ENCODE measurements at places on chromosomes 1 and 21.

GRCh38 chr1:68149110-68149798 is 83.1 kb downstream of the WLS start:
- DNase-seq, result no peak

DNA sequence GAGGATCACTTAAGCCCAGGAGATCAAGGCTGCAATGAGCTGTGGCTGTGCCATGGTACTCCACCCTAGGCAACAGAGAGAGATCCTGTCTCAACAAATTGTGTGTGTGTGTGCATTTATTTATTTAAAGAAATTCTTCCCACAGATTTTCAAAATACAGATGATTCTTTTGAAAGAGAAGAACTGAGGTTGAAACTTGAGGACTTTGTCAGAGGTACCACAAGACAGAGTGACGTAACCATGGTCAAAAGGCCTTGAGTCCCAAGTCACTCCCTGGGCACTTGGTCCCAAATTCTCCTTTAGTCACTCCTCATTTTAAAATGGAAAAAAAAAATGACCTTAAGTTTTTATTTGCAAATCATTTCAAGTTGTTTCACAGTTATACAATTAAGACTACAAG is 57.4 kb downstream of the TIAM1 start:
- no peak for DNase-seq

DNA sequence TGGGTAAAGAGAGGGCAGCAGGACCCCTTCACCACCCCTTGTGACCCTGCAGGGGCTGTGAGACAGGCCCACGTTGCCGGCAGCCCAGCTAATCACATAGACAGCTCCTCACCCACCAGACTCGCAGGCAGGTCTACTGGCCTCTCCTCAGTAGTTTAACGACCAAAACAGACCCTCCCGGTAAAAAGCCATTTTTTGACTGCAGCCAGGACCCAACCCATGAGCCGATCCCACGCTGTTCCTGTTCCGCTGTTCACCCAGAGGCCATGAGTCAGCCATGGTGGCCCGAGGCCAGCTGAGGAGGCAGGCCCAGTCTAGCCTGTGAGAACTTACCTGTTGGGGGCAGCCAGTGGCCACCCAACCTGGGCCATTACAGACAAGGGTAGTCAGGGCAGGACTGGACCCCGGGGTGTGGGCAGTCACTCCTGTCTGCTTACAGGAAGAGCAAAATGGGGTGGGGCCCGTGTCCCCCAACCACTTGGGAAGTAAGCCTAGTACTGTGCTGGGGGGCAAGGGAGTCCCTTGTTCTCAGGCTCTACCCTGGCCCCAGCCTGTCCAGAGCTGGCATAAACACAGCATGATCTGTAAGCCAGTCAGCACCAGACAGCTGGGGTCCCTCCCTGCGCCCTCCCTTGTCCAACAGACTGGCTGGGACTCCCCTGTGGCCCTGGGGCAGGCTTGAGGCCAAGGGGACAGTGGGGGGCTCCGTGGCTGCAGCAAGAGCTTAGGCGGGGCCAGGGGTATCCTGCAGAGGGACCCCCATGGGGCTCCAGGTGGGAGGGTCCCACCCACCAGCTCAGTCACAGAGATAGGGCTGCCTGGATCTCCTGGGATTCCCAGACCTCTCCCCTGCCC is 61.9 kb downstream of the WNT9A start:
- no peak for DNase-seq

GRCh38 chr1:89512996-89513720 is 11.5 kb upstream of the LRRC8B start:
- DNase-seq, result no peak

DNA sequence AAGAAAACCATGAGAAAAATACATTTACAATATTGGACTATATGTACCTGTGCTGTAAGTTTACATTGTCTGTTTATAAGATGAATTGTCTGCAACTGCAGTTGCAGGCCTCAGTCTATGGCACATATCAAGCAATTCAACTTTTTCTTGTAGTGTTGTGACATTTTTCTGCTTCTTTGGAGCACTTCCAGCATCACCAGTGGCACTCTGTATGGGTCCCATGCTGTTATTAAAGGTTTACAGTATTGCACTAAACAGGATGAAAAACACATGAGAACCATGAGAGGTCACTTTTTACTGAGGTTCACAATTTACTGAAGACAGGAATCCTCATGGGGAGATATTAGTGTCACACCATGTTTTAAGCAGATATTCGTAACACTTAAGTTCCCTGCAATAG is 118.6 kb downstream of the GRIK1 start:
- no peak for DNase-seq

DNA sequence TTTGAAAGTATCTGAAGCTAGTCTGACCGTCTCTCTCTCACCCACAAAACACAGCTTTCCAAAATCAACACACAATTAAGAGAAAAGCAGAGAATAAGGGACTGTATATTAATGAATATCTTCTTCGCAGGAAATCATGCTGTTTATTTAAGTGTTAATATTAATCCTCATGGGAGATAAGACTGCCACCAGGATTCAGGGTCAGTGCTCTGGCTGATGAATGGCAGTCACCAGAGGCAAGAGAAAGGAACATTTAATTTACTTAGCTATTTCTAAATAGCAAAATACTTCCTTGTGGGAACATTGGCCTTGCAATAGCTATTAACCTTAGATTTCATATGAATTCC is 2.2 kb downstream of the SCYL3 start:
- DNase-seq, result no peak

DNA sequence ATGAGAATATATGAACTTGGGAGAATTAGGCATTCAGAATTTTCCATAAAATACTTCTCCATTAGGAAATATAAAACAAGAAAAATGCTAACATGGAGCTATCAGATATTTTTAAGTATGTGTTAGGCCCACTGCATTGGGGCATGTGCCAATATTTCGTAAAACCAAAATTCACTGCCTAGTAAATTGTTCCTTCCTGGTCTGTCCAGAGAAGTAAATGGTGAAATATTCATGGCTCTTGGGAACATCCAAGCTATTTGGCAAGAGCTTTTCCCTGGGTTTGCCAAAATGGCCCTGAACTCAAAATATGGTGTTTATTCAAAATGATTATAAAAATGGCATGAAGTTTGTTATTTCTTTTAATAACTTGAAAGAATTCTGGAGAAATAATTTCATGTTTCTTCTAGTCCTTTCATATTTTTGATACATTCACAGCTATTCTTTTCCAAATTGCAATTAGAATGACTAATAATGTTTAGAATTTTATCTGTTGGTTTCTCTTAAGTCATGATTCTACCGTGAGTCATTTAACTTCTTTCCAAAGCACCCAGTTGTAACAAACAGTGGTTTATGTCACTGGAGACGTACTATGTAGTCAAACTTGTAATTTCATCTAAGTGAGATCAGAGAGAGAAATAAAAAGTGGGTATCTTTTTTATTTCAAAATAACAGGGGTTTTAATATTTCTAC is 25.7 kb upstream of the SLC19A2 start:
- no peak for DNase-seq

GRCh38 chr1:164560556-164560955 is 1.6 kb downstream of the PBX1 start:
- DNase-seq, result no peak

DNA sequence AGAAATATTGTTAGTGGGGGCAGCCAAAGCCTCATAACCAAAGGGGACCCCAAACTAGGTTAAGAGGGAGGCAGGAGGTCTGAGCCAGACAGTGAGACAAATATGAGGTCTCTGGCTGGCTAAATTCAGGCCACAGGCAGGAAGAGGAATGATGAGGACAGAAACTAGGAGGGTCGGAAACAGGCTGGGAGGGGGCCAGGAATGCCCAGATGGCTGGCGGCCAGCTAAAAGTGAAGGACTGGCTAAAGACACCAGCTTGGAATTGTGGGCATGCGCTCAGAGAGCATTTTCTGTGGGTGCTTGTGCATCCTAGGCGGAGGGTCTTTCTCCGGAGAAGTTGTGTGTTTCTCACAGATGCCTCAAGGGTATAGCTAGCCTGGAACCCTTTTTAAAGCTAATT is 77.0 kb downstream of the PGM1 start:
- no peak for DNase-seq

DNA sequence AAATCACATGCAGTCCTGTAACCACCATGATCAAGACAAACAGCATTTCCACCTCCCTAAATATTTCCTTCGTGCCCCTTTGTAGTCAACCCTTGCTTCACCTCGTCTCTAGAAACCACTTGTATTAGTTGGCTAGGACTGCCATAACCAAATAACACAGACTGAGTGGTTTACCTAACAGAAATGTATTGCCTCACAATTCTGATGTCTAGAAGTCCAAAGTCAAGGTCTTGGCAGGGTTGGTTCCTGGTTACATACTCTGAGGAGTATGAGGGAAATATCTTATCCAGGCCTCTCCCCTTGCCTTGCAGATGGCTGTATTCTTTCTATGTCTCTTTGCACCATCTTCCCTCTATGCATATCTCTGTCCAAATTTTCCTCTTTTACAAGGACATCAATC is 23.3 kb upstream of the FRRS1 start:
- no peak for DNase-seq

Data from left lobe of liver (tissue), 2 donors.